ENCODE measurements at places on chromosomes 6 and 20. TPM values are rescaled to one million over a fixed set of nuclear protein-coding genes. Genes with fewer than 3 reads are reported as not detected.

DNA sequence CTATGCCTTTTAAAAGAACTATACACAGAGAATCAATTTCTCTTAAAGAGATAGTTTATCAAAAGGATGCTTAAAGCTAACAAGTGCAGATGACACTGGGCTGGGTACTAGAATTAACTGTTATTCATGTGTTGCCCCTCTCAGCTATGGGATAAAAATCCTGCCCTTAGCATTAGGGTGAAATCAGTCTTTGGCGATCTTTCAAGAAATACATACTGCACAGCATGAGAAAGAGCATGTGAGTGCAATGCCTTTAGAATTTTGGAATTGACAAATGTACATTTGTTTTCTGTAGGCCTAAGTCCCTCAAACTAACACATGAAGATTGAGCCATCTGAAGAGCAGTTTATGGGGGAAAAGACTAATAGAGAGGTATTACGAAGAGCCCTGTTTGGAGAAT, 115.4 kb downstream of the ZFP64 start:
- no peak for DNase-seq

Gene BFSP1
- polyA plus RNA-seq, result 0.14 TPM

Gene SIGLEC1
- polyA plus RNA-seq, result 2.3 TPM

Gene CST4
- not detected for polyA plus RNA-seq

DNA sequence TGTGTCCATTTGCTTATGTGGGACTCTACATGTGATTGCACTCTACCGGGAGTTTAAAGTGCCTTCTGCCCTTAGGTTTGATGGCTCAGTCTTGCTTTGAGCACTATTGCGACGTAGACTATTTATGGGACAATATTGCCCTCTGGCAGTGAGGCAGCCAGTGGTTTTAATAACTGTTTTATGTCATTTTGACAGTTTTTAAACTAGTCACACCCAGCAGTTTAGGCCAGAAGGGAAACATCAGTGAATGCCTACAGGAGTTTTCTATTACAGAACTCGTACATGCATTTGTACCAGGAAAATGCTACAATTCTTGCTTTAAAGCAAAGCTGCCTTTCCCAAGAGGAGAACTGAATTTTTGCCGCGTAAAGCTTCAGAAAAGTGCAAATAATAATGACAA, 813.7 kb downstream of the KIF16B start:
- DNase-seq, result no peak

GRCh38 chr6:1709234-1709641, 99.5 kb downstream of the FOXC1 start:
- no peak for DNase-seq
